Daoy (cell line): ENCODE measurements at places on chromosomes 4 and X. TPM values are rescaled to one million over a fixed set of nuclear protein-coding genes. Genes with fewer than 3 reads are reported as not detected.

Gene APELA
- not detected in 2 replicates for total RNA-seq

Gene CENPVL3
- 4.0 and 8.2 TPM in 2 replicates for total RNA-seq

Gene TBX22
- not detected in 2 replicates for total RNA-seq

Gene HUWE1
- 48.0 and 54.1 TPM in 2 replicates for total RNA-seq

Gene ENAM
- not detected in 2 replicates for total RNA-seq

Gene PAGE1
- total RNA-seq = 22.4 and 35.4 TPM in 2 replicates

Gene GNL3L
- total RNA-seq = 36.6 and 47.8 TPM in 2 replicates

Gene BMPR1B
- 1.7 and 2.0 TPM in 2 replicates for total RNA-seq

Gene JAKMIP1
- total RNA-seq = 0.40 and 1.3 TPM in 2 replicates

Gene NAT8L
- 2.8 and 3.4 TPM in 2 replicates for total RNA-seq

Gene OTC
- total RNA-seq = not detected in 2 replicates

Gene CASP3
- total RNA-seq = 57.3 and 61.4 TPM in 2 replicates

Gene POF1B
- total RNA-seq = not detected in 2 replicates

Gene FHDC1
- total RNA-seq = 0.51 and 1.6 TPM in 2 replicates

Gene PABPC4L
- total RNA-seq = 0.97 and 2.0 TPM in 2 replicates

Gene HPSE
- total RNA-seq = 2.1 and 4.4 TPM in 2 replicates

Gene PRPS2
- total RNA-seq = 38.6 and 45.5 TPM in 2 replicates

Gene DDX3X
- total RNA-seq = 181 and 219 TPM in 2 replicates
